Vein endothelial cell (primary cell): ENCODE measurements at places on chromosomes 5 and 9. TPM values are rescaled to one million over a fixed set of nuclear protein-coding genes. Genes with fewer than 3 reads are reported as not detected.

Gene PCDHGC3
- 17.0 and 20.5 TPM in 2 replicates for total RNA-seq

Gene TTC23L
- under 0.01 and 0.19 TPM in 2 replicates for total RNA-seq

Gene SLC25A51
- total RNA-seq: 73.5 and 75.1 TPM in 2 replicates

Gene HRH2
- under 0.01 TPM in 1 of 2 replicates, not detected in the other for total RNA-seq

Gene SLIT3
- 0.10 and 0.33 TPM in 2 replicates for total RNA-seq

Gene CTXN3
- total RNA-seq: not detected in 2 replicates

Gene PARP8
- 0.19 and 0.65 TPM in 2 replicates for total RNA-seq

Gene PCDH1
- 211 and 312 TPM in 2 replicates for total RNA-seq

Gene SPOCK1
- 85.6 and 135 TPM in 2 replicates for total RNA-seq

Gene RMRP
- total RNA-seq: 49,879 and 52,393 TPM in 2 replicates

Gene SCAI
- total RNA-seq: 8.5 and 9.4 TPM in 2 replicates

Gene SLC25A2
- 0.48 TPM in 1 of 2 replicates, not detected in the other for total RNA-seq

Gene GBGT1
- 17.3 and 36.9 TPM in 2 replicates for total RNA-seq

Gene ZFP2
- 0.33 and 0.86 TPM in 2 replicates for total RNA-seq

Gene SLC35A4
- 24.8 and 30.7 TPM in 2 replicates for total RNA-seq

Gene EFCAB9
- total RNA-seq: not detected in 2 replicates

Gene CSF1R
- total RNA-seq: not detected in 2 replicates

Gene EGFL7
- 566 and 825 TPM in 2 replicates for total RNA-seq

Gene PDCD1LG2
- total RNA-seq: 7.6 and 11.4 TPM in 2 replicates

Gene C6
- not detected in 2 replicates for total RNA-seq

Gene CDKN2B
- 9.1 and 16.0 TPM in 2 replicates for total RNA-seq

Gene GPR150
- 0.29 and 0.33 TPM in 2 replicates for total RNA-seq

Gene SPINK13
- total RNA-seq: not detected in 2 replicates
